Activated CD8-positive, alpha-beta T cell treated with anti-CD3 and anti-CD28 coated beads, Interleukin-2, amount 10 ng/mL, durations not matched to agents 7 days and 5 days (primary cell): ENCODE measurements at places on chromosomes 5 and 9. TPM values are rescaled to one million over a fixed set of nuclear protein-coding genes. Genes with fewer than 3 reads are reported as not detected.

NUTM2F gene
- not detected for total RNA-seq

TLR4 gene
- 0.16 TPM for total RNA-seq

COL23A1 gene
- 0.68 TPM for total RNA-seq

SLC1A3 gene
- not detected for total RNA-seq

TMEM215 gene
- not detected for total RNA-seq

FGF10 gene
- total RNA-seq: not detected

ZFP37 gene
- total RNA-seq: 0.81 TPM

C5orf58 gene
- total RNA-seq: not detected

KIF4B gene
- total RNA-seq: 0.05 TPM

ACOT12 gene
- total RNA-seq: not detected

DNM1 gene
- total RNA-seq: 0.29 TPM

ANXA1 gene
- total RNA-seq: 90.8 TPM

PRUNE2 gene
- total RNA-seq: 0.52 TPM

GRM6 gene
- total RNA-seq: not detected

- no peak for DNase-seq
Measured at GRCh38 chr9:3823842-3824475, 298.2 kb upstream of the RFX3 start.

GRCh38 chr9:20205821-20206220, 416.5 kb downstream of the MLLT3 start:
- no peak for DNase-seq

GRCh38 chr5:76820526-76820890, 1.7 kb downstream of the F2RL1 start:
- DNase-seq: no peak

DNA sequence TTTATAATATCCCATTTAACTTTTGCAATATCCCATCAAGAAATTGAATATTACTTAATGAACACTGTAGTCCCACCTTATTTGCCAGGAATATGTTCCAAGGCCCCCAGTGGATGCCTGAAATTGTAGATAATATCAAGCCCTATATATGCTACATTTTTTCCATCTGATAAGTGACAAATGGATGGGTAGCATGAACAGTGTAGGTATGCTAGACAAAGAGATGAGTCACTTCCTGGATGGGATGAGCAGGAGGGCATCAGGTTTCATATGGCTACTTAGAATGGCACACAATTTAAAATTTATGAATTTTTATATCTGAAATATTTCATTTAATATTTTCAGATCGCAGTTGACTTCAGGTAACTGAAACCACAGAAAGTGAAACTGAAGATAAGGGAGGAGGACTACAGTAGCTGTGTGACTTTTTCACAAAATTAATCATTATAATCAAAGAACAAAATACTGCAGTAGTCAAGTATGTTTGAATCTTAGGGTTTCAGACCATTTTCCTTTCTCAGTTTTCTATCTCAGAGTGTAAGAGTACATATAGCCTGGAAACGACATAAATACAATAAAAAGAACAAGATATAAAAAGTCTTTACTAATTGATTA, 636.4 kb upstream of the ARRDC3 start:
- no peak for DNase-seq

DNA sequence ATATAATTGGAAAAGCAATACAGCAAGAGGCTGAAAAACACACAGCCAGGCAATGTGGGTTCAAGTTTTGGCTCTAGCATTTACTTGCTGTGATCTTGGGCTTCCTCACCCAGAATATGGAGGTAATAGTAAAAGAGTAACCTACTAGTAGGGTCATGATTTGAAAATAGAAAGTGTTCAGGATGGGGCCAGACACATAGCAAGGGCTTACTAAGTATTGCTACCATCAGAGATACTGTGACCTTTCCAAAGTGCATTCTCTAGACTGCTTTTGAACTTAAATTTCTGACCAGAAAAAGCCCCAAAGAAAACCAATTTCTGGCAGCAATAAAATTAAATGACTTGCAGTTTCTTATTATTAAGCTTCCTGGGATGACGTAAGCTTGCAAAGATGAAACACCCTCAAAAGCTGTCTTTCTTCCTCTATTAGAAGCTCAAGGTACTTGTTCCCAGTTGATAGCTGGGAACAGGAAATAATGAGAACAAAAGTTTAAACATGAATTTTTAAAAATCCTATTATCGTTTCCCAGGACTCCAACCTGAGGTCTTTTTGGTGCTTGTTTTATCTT, 20.3 kb downstream of the SLC45A2 start:
- no peak for DNase-seq

DNA sequence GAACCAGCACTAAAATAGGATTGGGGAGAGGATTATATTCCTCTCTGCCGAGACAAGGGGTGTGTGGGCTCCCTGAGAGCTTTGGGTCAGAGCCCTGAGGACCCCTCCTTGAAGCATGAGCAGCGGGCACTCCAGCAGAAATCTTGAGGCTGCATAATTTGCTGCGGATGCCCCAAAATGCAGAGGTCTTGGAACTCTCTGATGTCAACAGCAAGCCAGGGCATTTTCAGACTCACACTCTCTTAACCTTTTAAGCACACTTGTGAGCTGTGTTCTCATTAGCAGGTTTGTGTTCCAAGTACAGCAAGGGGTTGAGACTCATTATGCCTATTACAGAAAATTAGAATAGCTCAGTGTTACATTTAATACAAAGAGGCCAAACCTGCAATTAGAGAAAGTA, 513.0 kb upstream of the ADAMTS16 start:
- no peak for DNase-seq

DNA sequence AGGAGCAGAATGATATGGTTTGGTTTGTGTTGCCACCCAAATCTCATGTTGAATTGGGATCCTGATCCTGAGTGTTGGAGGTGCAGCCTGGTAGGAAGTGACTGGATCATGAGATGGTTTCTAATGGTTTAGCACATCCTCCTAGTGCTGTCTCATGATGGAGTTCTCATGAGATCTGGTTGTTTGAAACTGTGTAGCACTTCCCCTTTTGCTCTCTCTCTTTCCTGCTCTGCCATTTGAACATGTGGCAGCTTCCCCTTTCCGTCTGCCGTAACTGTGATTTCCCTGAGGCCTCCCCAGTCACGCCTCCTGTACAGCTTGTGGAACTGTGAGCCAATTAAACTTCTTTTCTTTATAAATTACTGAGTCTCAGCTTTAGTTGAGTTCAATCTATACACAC, 756.8 kb upstream of the CDH6 start:
- no peak for DNase-seq

DNA sequence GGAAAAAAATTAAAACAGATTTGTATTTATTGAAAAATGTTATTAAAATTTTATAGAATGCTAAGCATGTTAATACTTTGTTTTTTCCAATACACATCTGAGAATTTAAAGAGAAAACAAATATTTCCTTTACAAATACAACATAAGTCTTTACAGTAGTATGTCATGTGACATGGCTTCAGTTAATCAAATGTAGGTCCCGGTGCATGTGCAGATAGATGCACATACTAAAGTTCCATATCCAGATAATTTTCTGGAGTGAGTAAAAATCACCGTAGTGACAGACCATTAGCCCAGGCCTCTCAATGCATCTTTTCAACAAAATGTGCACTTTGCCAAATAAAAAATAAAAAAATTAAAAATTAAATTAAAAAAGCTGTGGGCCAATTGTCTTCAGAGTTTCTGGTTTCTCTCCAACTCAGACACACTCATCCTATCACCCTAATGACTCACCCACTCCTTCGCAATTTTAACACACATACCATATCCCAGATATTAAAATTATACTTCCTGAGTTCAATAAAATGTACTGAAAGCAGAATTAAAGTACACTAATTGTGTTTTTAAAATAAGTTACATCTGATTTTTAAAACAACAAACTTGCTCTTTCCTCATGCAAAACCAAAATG, 508.1 kb downstream of the NR2F1-AS1 start:
- no peak for DNase-seq

DNA sequence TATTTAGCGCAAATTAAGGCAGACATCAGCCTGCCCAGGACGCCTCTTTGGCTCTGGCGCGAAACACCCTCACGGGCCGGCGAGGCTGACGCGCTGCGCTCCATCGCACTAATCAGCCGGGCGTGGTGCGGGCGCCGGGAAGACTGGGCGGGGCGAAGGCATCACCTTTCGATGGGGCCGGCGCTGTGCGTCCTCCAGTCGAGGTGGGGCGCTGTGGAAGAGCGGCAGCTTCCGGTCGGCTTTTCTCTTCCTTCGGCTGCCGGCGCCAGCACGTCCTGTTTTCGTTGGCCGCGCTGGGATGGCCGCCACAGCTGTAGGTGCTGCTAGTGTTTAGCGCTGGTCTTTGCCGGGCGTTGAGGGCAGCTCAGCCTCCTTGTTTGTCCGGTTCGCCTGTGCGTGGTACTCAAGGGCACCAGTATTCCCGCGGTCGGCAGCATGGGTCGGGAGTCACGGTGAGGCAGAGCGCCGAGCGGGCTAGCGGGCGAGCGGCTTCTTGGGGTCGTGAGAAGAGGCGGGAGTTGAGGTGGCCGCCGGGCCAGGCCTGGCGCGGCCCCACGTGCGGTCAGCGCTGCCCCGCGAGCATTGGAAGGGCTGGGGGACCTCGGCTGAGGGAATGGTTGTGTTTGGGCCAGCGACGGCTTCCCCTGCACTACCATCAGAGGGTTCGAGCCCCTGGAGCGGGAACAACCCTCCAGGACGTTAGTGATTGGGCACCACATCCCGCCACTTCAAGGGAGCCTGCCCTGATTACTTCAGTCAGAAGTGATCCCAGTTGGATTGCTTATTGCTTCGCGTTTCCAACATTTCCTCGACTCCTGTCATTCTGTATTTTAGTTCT, at the start of gene DDX46:
TSS of gene DDX46 (plus strand) at position 276 of the 838 bp plus-strand sequence. CDS start at position 436, 160 bp downstream.
- DNase-seq: peak; percentile 97

DNA sequence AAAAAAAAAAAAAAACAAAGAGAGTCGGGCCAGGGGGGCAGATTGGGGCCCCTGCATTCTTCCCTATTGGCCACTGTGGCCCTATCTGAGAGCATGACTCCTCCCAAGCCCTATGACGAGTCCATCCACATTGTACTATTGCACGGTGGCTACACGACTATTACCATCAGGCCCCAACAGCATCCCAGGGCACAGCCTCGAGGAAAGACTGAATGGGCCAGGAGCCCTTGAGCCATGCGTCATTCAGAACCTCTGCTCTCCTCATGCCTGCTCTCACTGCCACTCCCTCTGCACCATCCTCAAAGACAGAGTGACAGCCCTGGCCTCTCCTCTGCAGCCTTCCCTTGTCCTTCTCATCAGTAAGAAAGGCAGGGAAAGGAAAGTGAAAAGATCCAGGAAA, 20.2 kb upstream of the ORM1 start:
- DNase-seq: no peak

GRCh38 chr9:128393970-128394369, 22.8 kb downstream of the URM1 start:
- no peak for DNase-seq

- no peak for DNase-seq
Measured at GRCh38 chr5:173014671-173015070, 31.1 kb downstream of the ATP6V0E1 start.

DNA sequence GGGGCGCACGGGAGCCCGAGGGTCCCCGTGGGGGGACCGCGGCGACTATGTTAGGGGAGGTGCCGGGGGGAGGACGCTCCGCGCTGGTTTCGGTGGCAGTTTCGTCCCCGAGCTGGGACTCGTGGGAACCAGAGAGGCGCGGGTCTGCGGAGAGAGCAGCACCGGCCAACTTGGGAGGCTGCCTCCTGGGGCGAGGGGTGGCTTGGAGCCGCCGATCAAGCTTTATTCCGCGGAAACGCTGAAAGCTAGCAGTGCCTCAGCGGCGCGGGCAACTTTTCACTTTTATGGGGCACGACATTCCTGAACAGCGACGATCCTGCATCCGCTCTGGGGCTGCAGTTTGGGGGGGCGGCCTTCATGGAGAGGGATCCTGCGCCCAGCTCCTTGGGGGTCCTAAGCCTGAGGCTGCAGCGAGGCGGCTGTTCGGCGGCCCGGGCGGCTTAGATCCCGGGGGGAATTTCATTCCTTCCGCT, 369 bp downstream of the OCLN start:
- DNase-seq: peak; percentile 22

- no peak for DNase-seq
Measured at GRCh38 chr5:169686137-169686536, 49.1 kb downstream of the DOCK2 start.

- DNase-seq: no peak
Measured at GRCh38 chr9:27688954-27689353, 115.7 kb upstream of the C9orf72 start.

GRCh38 chr5:123451047-123451446, 27.8 kb upstream of the CEP120 start:
- DNase-seq: no peak

- no peak for DNase-seq
Measured at GRCh38 chr5:80676706-80677105, 21.9 kb upstream of the DHFR start.

GRCh38 chr9:137445930-137446431, 4.8 kb upstream of the ENTPD8 start:
- DNase-seq: no peak

DNA sequence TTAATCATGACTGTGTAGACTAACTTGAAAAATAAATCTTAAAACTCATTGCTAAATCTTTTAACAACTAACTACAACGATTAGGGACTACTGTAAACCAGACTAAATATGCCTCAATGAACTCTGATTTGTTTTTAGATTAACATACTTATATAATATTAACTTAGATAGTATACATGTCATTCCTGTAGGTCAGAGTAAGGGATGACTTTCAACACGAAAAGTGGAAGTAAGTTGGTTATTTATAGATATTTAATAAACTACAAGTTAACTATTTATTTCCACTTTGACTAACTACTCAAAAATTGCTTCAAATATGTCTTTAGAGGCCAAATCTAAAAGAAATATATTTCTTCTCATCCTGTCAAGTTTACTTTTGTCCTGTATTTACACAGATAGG, 795.6 kb downstream of the PTPRD start:
- DNase-seq: no peak

DNA sequence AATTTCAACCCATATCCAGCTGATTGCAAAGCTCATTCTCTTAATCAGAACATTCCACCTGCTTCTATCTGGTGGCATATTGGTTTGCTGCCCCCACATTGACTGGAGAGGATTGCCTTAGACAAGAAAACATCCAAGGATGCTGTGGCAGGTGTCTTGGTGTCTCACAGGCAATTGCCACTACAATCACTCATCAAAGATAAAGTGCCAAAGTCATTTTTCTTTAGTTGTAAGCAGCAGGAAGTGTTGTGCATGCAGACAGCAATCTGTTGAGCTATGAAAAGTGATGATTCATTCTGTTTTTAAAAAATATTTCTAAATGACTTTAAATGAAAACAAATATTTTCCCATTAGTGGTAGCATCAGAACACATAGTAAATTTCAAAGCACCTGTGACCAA, 53.9 kb downstream of the CDH6 start:
- no peak for DNase-seq
